NAMALWA (cell line): ENCODE measurements at places on chromosomes 7 and 10.

DNA sequence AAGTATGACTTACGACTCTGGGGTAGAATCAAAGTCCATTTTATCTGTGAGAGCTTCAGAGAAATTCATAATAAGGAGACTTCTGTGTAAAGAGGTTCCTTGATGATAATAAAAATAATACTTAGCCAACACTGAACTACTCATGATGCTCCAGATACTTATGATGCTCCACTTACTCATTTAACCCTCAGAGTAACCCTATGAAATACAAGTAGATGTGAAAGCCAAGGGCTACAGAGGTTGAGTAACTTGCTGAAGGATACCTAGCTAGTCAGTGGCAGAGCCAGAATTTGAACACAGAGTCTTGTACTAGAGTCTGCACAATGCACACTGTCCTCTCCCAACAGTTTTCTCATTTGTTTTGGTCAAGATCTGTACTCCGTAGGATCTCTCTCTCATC lies 89.5 kb downstream of the HECW1 start:
- no peak for DNase-seq

GRCh38 chr7:71301167-71301566 lies 169.2 kb downstream of the GALNT17 start:
- no peak for DNase-seq

DNA sequence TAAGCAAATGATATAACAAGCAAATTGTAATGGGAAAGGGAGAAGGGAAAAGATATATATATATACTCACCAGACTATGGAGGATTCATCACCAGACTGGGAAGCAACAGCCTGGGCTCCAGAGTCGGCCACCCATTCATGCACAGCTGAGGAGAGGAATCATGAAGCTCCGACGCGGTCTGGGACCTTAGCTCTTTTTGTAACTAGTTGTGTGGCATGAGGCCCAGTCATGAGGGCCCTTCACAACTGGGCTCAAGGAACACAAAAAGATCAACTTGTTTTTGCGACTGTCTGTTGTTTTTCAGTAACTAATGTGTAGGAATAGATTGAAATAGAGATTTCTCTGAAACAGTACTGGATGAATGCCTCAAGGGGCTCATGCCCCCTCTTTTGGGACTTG lies 911.2 kb downstream of the TYW1 start:
- DNase-seq, result no peak

GRCh38 chr10:21803374-21803773 lies 200.2 kb downstream of the DNAJC1 start:
- no peak for DNase-seq

- DNase-seq, result no peak
Observed at GRCh38 chr7:130087364-130087763, 17.0 kb downstream of the KLHDC10 start.

- no peak for DNase-seq
Observed at GRCh38 chr7:117582219-117582704, 102.4 kb downstream of the CFTR start.

- DNase-seq, result peak; percentile 48
Observed at GRCh38 chr10:85946713-85947326, 419.8 kb downstream of the GRID1 start.

- DNase-seq, result peak; percentile 48
Observed at GRCh38 chr10:130137090-130137448, 878 bp downstream of the GLRX3 start.

DNA sequence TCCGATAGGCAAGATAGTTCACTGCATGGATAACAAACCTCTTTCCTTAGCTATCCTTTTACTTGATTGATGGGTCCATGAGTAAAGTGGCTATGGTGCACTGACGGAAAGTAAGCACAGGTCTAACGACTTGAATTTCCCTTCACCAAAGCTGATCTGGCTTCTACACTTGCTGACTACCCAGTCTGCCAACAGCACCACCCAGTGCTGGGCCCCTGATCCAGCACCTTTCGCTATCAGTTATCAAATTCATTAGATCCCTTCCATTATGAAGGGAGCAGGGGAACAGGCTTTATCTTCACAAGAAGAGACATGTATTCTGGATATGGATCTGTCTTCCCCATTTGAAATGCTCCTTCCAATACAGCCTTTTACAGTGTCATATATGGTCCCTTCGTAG lies 855.9 kb downstream of the GRID1 start:
- no peak for DNase-seq

GRCh38 chr10:107144490-107144889 lies 20.0 kb downstream of the SORCS1 start:
- DNase-seq, result no peak

GRCh38 chr7:95863-96260 lies 96.5 kb upstream of the FAM20C start:
- DNase-seq, result no peak

- DNase-seq, result no peak
Observed at GRCh38 chr10:92045641-92046106, 122.1 kb downstream of the BTAF1 start.

DNA sequence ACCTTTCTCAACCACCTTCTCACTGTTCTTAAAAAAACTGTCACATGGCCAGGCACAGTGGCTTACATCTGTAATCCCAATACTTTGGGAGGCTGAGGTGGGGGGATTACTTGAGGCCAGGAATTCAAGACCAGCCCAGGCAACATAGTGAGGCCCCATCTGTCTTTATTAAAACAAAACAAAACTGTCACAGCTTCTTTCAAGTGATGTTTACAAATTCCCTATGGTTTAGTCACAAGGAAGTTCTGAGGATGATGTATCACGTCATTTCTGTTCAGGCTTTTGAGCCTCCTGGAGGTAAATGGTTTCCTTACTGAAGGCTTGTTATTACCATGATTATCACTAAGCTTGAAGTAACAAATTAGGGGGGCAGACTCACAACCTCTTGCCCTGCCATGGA lies 186.2 kb downstream of the CFTR start:
- DNase-seq, result no peak

- DNase-seq, result peak; percentile 37
Observed at GRCh38 chr7:5586279-5586962, 162.8 kb upstream of the TNRC18 start.

GRCh38 chr10:110220398-110220797 lies 13.0 kb downstream of the MXI1 start:
- DNase-seq, result no peak

GRCh38 chr7:91045606-91046005 lies 218.6 kb upstream of the FZD1 start:
- DNase-seq, result no peak

DNA sequence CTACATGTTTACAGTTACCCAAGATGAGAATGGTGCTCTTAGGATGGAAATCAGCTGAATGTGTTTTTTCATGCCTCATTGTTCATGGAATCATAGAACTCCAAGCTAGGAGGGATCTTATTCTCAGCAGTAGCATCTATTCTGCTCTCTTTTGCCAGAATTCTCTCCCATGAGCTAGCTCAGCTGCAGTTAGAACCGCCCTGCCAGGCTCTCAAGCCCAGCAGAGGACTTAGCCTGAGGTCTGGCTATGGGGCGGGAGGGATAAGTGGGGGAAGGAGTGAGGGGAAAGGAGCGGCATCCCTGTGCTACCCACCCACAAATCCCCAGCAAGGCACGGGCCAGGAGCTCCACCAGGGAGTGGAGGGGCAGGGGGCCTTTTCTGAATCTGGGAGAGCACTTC lies 120.7 kb upstream of the PLXNA4 start:
- DNase-seq, result no peak

- DNase-seq, result no peak
Observed at GRCh38 chr7:104264285-104264684, 56.5 kb upstream of the ORC5 start.

DNA sequence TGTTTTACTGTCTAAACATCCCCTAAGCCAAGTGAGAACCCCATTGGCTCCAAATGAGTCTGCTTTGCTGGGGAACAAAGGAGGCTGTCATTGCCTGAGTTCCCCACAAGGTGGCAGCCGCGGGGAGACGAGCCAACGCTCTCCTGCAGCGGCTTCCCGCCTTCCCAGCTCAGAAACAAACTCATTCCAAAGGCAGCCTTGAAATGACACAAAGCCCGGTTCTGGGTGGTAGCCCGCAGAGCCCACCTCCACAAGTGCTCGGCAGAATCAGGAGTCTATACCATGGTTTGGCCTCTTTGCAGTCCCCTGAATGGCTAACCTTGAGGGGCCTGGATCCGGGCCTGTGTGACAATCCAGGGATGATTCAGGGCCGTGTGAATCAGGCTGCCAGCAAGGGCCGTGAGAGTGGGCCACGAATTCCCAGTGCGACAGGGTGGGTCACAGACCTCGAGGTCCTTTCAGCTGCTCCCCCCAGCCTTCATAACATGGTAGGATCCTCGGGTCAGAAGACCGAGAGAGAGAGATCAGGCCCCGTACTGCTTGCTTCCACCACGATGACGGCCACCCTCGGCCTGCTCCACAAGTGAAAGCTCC lies 79.7 kb downstream of the DLG5 start:
- peak; percentile 42 for DNase-seq

- no peak for DNase-seq
Observed at GRCh38 chr7:130941322-130942210, 207.6 kb upstream of the KLF14 start.

DNA sequence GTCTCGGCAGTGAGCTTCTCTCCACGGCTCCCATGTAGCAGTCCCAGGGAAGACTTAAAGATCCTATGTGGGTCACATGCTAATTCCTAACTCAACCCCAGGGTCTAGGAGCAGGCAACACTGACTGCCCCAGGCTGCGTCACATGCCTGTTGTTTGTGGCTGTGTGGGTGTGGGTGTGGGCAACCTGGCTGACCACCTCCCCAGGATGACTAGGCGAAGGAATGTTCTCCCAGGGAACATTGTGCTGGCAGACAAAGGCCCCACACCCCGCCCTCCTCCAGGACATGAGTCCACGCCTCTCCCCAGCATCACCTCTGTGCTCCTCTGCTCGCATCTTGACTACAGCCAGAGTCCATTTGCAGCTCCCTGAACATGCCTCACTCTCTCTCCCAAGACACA lies 30.3 kb downstream of the SLC29A3 start:
- no peak for DNase-seq

DNA sequence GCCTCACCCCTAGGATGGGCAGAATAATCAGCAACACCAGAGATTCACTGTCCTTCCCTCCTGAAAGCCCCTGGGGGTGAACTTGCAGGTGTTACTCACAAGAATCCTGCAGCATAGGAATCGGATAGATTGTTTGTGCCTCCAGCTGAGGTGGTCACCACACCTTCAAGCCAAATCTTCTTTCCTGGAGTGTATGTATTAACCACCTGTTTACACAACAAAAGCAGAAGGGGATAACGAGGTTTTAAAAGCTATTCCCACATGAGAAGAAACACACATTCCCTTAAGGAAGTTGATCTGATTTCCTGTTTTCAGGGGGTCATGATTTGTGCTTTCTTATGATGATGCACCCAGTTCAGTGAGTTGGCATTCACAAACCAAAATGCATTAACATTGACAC lies 173.8 kb upstream of the HPS1 start:
- no peak for DNase-seq

- no peak for DNase-seq
Observed at GRCh38 chr7:776992-777727, 50.1 kb upstream of the PRKAR1B start.

DNA sequence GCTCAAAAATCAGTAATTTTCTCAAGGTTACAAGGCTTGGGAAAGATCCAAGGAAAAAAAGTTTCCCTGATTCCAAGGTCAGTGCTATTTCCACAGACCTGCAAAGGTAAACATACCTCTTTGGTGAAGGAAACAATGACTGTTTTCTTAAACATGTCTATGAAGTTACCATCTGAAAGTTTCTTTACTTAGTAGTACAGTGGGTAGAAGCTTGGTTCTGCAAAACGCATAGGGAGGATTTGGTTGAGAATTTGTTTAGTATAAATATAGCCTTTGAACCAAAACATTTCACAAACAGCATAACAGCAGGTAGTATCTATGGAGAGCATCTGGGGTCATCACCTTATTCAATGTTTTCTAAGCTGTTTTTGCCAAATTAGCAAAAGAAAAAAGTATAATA lies 169.6 kb downstream of the CCSER2 start:
- no peak for DNase-seq

DNA sequence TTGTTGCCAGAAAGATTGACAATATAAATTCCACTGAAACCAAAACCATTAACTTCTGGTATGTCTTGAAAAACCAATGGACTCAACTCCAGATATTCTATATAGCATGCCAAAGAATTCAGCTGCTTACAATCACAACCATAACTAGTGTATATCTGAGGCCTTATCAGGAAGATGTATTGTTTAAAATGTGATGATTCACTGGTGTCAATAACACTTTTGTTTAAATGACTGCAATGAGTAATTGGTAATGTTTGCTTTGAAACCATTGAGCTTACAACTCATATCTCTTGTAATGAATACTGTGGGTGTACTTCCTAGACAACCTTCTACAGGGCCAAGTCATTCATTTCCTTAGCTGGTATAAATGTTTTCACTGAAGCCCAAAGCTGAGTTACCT lies 727.9 kb upstream of the KCND2 start:
- no peak for DNase-seq

GRCh38 chr7:78280276-78280675 lies 481.7 kb downstream of the PHTF2 start:
- DNase-seq, result no peak

GRCh38 chr10:129703287-129704137 lies 236.5 kb downstream of the MGMT start:
- no peak for DNase-seq

DNA sequence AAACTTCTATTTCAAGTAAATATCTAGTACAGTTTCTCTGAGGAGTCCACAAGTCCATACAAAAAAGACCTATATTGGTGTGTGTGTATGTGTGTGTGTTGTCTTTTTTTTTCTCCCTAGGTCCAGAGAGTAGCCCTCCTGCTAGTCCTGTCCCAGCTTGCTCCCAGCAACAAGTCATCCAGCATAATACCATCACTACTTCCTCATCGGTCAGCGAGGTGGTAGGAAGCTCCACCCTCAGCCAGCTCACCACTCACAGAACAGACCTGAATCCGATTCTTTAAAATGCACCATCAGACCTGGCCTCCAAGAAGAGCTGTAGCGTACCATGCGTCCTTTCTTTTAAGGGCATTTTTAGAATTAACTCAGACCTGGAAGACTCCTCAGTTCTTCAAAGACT lies 139.1 kb downstream of the TRIL start:
- no peak for DNase-seq

DNA sequence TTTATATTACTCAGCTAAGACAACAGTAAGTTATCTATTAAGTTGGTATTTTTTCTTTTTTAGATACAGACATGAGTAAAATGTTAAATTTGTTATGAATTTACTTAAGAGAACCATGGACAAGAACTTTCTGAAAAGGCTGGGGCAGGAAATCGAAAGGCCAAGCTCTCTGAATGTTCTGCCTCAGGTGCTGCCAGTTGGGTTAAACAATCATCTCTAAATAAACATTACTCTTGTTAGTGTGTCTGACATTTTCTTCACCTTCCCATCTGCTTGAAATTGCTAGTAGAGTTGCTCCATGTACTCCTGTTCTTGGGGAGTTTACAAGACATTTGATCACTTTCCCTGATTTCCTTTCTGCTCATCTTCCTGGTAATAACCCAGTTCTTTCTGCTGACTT lies 87.5 kb downstream of the ANKRD7 start:
- no peak for DNase-seq
